ENCODE measurements at places on chromosomes 2 and 18.

DNA sequence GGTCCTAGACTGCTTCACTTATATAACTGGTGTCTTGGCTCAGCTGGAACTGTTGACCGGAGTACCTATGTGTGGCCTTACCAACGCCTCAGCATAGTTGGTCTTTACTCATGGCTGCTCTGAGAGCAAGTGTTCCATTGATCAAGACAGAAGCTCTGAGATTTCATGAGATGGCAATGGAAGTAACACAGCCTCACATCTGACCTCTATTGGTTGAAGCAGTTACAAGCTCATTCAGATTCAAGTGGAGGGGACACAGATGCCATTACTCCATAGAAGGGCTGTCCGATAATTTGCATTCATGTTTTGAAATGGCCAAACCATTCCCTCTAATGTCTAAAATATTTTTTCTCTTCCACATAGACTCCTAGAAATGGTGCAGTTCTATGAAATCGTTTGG lies 46.4 kb upstream of the STK39 start:
- DNase-seq, result no peak

- DNase-seq, result no peak
Observed at GRCh38 chr2:138744713-138745112, 35.5 kb downstream of the NXPH2 start.

DNA sequence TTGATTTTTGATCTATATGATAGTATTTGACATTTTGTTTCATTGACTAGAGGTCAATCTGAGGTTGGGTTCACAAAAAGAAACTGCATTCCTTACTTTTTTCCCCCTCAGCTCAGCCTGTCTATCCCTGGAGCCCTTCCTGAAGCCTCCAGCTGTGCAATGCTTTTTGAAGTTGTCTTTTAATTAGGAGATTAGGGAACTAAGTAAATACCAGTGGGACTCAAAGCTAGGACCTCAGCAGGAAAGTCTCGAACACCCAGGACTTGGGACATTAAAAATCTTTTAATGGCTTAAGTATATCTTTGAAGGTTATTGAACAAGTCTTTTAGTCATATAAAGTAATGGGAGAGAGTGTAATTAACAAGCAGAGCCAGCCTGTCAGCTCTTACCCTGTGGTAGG lies 220.2 kb downstream of the PDE11A start:
- no peak for DNase-seq

DNA sequence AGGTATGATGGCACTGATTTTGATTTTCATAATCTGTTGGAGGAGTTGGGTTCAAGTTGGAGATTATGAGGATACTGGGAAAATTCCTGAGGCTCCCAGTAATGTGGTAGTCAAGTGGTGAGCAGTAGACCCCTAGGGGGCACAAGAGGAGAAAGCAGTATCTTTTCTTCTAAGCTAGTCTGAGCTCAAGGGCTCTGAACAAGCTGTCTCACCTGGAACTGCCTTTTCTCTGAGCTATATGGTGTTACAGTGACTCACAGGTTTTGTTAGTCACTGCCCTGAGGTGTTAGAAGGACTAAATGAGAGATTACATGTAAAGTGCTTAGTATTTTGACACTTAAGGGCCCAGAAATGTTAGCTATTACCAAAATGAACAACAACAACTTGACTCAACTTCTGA lies 42.2 kb downstream of the CD302 start:
- no peak for DNase-seq

- DNase-seq, result no peak
Observed at GRCh38 chr18:74197705-74198341, 49.5 kb downstream of the TIMM21 start.

DNA sequence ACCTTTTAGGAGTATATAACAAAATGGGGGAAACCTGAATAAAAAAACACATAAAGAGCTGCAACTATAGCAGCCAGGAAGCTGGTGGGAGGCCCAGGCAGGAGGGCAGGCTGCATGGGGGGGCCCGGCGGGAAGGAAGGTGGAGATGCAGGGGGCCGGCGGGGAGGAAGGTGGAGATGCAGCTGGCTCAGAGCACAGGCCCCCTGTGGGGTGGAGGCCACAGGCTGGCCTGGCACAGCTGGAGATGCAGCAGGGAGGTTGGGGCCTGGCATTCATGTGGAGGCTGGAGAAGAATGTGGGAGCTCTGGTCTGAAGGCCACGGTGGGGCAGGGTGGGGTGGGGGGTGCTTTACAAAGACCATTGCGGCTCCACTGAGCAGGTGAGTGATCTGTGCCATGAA lies 31.4 kb downstream of the FAM228A start:
- DNase-seq, result no peak

- no peak for DNase-seq
Observed at GRCh38 chr2:20222014-20222768, 2.7 kb downstream of the SDC1 start.

- DNase-seq, result no peak
Observed at GRCh38 chr2:189658306-189659212, 2.7 kb upstream of the ASNSD1 start.

DNA sequence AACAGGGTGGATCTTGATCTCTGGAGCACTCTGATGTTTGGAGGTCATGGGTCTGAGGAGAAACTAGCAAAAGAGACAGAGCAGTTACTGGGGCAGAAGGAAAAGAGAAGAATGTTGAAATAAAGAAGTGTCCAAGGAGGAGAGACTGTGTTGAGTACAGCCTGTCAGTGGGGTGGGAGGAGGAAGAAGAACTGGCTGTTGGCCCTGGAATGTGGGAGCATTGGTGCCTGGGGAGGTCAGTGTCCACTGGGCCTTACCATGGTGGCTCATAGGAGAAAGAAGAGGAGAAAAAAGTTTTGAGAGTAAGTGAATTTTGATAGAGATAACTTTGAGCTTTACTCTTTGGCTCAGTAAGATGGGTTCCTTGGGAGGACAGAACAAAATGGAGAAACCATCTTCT lies 499.0 kb downstream of the TXNL1 start:
- no peak for DNase-seq

Measured in AG04450 (cell line).